ENCODE measurements at places on chromosomes 1 and 21.

DNA sequence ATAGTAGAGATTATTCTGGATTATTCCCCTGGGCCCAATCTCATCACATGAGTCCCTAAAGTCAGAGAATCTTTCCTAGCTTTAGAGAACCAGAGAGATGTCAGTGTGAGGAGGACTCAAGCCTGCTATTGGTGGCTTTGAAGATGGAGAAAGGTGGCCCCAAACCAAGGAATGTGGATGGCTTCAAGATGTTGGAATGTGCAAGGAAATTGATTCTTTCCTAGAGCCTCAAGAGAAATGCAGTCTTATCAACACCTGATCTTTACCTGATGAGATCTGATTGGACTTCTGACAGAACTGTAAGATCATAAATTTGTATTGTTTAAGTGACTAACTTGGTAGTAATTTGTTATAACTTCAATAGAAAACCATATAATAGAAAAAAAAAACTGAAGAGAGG is 51.0 kb downstream of the NME7 start:
- ATAC-seq, result no peak

GRCh38 chr1:66035616-66036245 is 243.0 kb downstream of the PDE4B start:
- no peak for ATAC-seq

- no peak for ATAC-seq
These were observed 109.2 kb downstream of the CASZ1 start for GRCh38 chr1:10687251-10687651.

DNA sequence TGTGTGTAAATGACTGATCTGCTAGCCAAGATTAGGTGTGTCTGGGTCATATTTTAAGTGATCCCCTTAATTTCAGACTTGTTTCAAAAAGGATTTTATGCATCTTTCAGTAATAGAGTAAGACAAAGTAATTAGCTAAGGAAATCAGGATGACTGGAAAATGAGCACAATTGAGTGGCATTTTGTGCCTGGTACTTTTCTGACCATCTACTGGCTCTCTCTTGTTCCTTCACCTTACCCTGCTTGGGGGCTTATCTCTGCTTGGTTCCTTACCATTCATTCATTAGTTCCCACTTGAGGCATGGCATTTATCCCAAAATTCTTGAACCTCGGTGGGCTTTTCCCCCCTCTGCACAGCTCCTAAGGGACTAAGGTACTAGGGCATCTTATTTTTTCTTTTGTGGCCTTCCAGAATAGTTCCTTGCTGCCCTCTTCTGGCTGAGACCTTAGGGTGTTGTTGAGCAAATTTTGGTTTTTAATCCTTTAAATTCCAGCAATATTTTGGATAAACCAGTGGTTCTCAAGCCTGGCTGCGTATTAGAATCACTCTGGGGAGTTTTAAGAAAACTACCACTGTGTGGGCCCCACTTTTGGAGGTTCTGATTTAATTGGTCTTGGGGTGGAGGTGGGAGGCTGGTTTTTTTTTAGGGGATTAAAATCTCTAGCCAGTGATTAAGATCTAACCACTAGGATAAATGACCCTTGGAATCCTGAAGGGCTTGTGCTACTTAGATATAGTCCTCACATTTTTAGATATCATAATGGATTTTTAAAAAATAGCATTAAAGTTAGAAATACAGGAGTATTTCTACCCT is 50.8 kb downstream of the HS2ST1 start:
- peak; percentile 86 for ATAC-seq

GRCh38 chr1:193123751-193124150 is 1.9 kb downstream of the CDC73 start:
- ATAC-seq, result no peak

GRCh38 chr1:231357831-231358354 is 19.8 kb downstream of the SPRTN start:
- ATAC-seq, result peak; percentile 91

DNA sequence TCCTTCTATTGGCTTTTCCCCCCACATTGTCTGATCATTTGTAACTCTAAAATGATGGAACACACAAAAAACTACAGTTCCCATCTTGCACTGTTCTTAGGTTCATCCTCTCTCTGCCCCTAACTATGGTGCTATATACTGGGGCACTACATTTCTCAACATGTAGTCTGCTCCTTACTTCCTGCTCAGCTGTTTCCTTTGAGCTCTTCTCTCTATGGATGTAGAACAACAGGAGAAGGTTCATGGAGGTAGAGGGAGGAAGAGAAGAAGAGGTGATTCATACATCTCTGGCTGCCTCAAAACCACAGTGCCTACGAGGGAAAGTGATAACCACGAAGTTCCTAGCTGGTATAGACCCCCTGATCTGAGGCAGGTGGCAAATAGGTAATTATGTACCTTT is 7.0 kb upstream of the C1orf146 start:
- ATAC-seq, result no peak

DNA sequence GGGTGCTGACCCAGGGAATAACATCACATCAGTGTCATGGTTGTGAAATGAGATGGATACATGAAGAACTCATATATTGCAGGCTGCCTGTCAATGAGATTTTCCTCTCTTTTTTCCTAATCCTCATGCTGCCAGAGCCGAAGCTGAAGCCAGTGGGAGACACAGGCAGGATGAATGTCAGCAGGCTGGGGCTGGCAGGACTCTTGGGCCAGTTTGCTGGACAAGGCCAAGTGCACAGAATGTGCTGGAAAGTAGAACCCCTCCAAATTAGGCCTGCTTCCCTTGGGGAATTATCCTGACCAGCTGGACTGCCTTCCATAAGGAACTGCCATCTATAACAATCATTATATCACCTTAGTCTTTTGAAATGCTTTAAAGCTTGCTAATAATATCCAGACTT is 31.4 kb downstream of the SLC44A3 start:
- ATAC-seq, result no peak

DNA sequence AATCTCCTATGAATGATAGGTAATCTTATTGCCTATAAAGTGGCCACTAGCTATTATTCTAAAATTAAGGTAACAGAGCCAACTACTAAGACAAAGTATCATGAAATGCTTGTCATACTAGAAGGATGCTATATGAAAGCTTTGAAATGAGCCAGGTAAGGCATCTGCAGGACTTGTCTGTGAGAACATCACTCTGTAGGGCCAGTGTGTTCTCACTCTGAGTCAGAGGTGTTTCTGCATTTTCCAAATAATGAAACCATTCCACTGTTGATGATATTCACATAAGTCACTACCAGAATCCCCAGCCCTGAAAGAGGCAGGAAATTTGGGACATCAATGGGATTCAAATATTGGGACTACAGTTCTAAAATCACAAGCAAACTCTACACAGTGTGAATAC is 25.8 kb upstream of the GBP5 start:
- ATAC-seq, result no peak

DNA sequence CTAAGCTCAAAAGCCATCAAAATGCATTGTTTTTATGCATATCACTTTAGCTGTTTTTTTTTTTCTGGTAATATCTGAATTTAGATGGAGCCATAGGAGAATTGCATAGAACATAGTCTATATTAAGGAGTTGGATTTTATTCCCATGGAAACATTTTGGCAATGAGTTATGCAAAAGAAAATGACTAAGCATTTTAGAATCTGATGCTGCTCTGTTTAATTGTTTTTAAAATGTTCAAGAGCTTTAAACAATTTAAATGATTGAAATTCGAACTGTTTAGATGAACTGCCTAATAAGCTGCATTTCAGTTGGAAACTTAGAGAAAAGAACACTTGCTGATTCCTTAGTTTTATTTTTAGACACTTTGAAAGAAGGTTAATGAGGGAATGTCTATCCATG is 1531.5 kb upstream of the B3GALT2 start:
- peak; percentile 90 for ATAC-seq

Data from SK-N-SH treated with all-trans-retinoic acid at 6 μM for 48 hours (cell line).